ENCODE measurements at places on chromosomes 1 and 21. TPM values are rescaled to one million over a fixed set of nuclear protein-coding genes. Genes with fewer than 3 reads are reported as not detected.

DNA sequence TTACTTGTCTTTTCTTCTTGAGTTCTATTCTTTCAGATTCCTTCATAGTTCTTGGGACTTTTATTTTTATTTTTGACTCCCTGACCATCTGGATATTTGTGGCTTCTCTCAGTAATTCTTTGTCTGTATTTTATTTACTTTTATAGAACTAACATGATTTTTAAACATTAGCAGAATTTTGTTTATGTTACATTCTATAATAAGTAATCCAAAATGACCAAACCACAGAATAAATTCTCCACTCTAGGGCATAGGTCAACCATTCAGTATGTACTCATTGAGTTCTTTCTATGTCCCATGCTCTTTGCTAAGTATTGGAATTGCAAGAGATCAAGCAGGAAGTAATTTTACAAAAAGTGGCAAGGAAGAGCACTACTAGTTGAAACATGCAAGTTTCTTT lies 969.0 kb downstream of the TTLL7 start:
- DNase-seq, result no peak

DNA sequence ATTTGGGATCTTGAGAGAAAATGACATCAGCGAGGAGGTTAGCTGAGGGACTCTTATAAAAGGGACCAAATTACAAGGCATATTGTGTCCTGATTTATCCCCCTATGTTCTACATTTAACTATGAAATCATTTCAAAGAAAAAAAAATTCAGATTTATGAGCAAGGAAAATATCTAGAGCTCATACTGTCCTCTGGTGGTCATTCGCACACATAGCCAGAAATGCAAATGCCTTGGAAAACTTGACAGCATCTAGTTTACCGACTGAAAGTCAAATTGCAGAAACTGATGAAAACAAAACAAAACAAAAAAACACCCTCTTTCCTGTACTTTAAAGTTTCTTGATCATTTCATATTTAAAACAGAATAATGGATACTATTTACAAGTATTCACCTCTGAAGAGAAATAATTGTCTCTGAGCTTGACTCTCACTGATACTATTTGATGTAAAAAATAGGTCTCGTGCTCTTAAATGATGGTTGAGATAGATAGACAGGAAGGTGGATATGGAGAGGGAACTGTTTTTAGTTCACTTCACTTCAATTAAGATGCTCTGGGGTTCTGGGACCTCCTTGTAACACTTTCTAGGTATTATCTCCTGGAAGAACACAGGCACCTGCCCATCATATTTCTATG lies 253.8 kb downstream of the PCP4 start:
- DNase-seq, result peak; percentile 27

The SORT1 gene
- polyA plus RNA-seq, result 56.4 TPM

DNA sequence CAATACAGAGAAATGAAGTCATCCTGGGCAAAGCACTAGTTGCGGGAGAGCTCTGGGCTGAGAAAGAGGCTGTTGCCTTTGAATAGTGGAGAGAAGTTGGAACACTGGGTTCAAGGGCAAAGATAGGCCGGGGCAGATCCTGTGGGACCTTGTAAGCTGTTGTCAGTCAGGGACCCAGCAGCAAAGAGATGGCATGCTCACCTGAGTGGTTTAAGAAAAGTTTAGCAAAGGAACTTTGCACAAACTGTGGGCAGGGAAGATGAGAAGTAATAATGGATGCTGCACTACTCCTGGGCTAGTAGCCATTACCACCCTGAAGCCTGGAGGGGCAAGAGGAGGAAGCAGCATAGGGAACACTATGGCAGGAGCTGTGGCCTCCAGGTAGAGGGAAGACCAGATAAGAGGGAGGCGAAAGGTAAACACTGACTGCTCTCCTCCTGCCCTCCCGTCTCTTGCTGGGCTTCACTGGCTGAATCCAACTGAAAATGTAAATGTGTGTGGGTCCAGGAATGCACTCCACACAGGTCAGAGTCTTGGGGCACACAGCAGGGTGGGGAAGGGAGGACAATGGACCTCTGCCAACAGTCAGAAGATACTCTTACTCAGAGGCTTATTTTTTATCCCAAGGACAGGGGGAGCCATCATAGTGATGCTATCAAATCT lies 129.2 kb downstream of the PLPP3 start:
- no peak for DNase-seq

DNA sequence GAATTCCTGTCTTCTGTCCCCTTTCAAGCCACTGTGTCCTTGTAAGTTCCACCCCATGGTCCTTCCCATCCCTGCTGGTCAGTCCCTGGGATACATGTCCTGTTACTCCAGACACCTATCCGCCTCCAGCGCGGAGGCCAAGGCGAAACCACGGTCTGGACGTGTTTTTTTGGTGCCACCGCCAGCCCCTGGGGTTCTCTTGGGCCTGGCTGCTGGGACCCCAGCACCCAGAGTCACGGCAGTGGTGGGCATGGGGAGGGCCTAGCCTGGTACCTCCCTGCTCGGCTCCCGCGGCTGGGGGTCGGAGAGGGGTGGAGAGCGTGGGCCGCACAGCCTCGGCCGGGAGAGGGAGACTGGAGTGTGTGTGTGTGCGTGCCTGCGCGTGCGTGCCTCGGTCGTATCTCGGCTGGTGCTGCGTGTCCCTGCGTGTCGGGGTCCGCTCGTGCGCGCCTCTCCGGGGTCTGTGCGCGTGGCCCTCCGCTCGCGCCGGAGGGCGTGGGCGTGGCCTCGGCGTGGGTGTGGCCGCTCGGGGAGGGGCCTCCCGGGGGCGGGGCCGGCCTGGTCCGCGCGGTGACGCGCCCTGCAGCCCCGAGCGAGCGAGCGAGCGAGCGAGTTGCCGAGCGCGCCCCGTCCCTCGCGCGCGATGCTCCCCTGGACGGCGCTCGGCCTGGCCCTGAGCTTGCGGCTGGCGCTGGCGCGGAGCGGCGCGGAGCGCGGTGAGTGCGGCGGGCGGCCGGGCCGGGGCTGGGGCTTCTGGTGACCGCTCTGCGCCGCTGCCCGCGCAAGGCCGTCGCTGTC lies at the start of gene VWA1:
Gene VWA1 (plus strand): TSS at position 585 of the 798 bp plus-strand sequence. CDS start 59 bp downstream, at position 644.
- DNase-seq, result no peak

The FOXD2 gene
- 12.9 TPM for polyA plus RNA-seq

The CHIA gene
- polyA plus RNA-seq, result not detected

DNA sequence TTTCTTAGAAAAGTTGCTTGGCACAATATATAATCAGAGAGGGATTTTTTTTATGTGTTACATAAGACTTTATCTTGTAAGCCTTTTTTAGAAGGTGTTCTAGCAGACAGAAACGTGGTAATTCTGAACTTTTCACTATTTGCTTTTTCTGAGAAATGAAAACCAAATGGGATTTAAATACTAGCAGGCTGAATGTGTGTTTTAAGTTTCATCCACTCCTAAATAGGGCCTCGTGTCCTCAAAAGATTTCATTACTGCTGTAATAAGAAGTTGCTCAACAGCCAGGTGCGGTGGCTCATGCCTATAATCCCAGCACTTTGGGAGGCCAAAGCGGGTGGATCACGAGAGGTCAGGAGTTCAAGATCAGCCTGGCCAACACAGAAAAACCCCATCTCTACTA lies 44.7 kb upstream of the FMO2 start:
- DNase-seq, result no peak

- no peak for DNase-seq
These were observed 79.8 kb downstream of the PKN2 start for GRCh38 chr1:88763649-88764406.

The OR2T29 gene
- polyA plus RNA-seq, result not detected

GRCh38 chr1:28091043-28091781 lies 2.8 kb upstream of the EYA3 start:
- DNase-seq, result no peak

The TESK2 gene
- 3.5 TPM for polyA plus RNA-seq

GRCh38 chr1:201916649-201917249 lies 28.1 kb downstream of the SHISA4 start:
- DNase-seq, result peak; percentile 76

The MTMR11 gene
- 34.0 TPM for polyA plus RNA-seq

The KCNN3 gene
- polyA plus RNA-seq, result 3.0 TPM

GRCh38 chr1:40381268-40382107 lies 8.0 kb downstream of the SMAP2 start:
- no peak for DNase-seq

DNA sequence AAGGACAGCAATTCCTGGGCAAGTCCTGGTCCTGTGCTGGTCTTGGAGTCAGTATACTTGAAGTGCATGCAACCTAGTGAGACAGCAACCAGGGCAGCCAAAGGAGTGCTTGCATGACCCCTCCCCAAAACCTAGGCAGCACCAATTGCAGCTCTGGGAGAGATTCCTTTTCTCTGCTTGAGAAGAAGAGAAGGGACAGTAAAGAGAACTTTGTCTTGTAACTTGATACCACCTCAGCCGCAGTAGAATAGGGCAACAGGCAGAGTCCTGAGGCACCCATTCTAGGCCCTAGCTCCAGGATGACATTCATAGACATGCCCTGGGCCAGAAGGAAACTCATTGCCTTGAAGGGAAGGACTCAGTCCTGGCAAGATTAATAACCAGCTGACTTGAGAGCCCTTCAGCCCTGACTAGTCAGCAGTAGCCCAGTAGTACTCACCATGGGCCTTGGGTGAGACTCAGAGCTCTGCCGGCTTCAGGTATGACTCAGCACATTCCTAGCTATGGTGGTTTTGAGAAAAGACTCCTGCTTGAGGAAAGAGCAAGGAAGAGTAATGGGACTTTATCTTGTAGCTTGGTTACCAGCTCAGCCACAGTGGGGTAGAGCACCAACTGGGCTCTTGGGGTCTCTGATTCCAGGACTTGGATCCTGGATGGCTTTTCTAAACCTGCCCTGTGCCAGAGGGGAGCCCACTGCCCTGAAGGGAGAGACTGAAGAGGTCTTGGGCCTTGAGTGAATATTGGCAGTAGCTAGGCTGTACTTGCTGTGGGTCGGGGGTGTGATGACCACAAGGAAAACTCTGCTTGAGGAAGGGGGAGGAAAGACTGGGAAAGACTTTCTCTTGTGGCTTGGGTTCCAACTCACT lies 51.7 kb upstream of the ACADM start:
- DNase-seq, result no peak

- DNase-seq, result no peak
These were observed 76.2 kb upstream of the B3GALT2 start for GRCh38 chr1:193262661-193263060.

DNA sequence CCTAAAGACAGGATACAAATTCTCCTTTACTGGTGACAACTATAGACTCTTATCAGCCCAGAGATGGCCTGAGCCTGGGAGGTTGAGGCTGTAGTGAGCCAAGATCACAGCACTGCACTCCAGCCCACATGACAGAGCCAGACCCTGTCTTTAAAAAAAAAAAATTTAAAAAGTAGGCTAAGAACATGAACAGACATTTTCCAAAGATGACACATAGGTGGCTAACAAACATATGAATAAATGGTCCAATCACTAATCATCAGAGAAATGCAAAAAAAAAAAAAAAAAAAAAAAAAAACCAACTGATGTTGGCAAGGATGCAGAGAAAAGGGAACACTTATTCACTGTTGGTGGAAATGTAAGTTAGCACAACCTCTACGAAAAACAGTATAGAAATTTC lies 65.0 kb downstream of the TOR3A start:
- no peak for DNase-seq

The FCAMR gene
- 6.0 TPM for polyA plus RNA-seq

The KRTAP19-5 gene
- polyA plus RNA-seq, result not detected

DNA sequence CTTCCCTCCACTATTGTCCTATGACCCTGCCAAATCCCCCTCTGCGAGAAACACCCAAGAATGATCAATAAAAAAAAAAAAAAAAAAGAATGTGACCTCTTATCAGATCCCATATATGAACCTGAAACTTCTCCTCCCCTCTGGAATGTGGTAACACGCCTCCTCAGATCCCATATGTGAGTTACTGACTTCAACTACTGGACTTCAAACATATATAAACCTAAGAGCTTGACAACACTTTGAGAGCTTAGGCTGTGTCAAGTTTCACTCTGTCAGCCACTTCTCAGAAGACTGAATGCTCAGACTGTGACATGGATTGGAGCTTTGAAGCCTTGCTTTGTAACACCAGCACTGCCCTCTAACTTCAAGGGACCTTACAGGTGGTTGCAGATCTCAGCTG lies 148.4 kb downstream of the COP1 start:
- peak; percentile 25 for DNase-seq

- DNase-seq, result no peak
These were observed 306 bp upstream of the SH3D21 start for GRCh38 chr1:36305915-36306209.

DNA sequence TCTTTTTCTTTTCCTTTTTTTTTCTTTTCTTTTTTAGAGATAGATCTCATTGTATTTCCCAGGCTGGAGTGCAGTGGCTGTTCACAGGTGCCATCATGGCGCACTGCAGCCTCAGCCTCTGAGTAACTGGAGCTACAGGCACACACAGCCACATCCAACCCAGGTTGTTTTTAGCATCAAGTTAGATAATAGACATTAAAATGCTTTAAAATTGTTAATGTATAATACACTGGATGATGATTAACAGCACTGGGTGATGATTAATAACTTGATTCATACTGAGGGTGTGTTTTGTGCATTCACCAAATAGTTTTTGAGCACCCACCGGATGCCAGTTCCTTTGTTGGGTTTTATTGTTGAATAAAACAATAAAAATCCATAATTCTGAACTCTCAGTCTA lies 75.2 kb downstream of the BEND5 start:
- no peak for DNase-seq

GRCh38 chr1:191498318-191498717 lies 659.9 kb upstream of the RGS18 start:
- no peak for DNase-seq

GRCh38 chr1:207844371-207844770 lies 66.6 kb downstream of the CD34 start:
- no peak for DNase-seq

DNA sequence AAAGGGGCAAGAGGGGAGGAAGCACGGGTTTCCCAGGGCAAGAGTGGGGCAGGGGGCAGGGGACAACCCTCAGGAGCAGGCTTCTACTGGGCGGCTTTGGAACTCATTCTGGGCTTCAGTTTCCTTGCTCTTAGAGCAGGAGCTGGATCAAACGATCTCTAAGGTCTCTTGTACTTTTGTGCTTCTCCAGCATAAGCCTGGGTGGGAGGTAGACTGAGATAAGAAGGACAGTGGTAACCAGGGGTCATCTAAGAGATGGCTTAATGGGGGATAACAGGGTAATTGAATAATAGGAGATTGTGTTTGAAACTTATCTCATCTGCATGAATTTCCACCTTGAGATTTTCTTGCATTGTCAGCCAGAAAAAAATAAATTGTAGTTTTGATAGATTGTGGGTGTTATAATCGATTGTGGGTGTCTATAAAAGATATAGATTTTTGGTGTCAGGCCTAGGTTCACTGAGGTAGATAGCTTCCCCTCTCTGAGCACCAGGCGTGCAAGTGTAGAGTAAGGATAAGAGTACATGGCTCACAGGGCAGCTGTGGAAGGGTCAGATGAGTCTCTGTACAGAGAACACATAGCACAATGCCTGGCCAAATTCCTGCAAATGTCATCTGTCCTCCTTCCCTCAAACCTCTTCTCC lies 68.0 kb downstream of the CD58 start:
- no peak for DNase-seq

The PPIAL4G gene
- polyA plus RNA-seq, result 0.09 TPM

DNA sequence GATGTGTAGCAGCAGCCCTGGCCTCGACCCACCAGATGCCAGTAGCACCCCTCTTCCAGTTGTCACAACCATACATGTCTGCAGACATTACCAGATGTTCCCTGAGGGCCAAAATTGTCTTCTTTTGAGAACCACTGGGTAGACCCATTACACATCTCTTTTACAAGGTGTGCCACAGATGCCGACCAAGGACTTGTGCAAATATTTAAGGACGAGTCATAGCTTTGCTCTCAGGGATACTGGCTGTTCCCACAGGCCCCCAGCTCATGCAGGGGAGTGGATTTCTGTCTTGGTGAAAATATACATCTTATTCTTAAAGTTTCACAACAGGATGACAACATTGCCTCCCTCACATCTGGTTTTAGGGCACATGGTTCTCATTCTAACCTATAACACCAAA lies 59.4 kb upstream of the ZBTB18 start:
- no peak for DNase-seq

The IL20 gene
- not detected for polyA plus RNA-seq

- no peak for DNase-seq
These were observed 31.7 kb downstream of the SLC19A1 start for GRCh38 chr21:45510466-45510955.

Data from left renal pelvis (tissue), 4 donors.